Testis (tissue), 5 donors: ENCODE measurements at places on chromosomes 5 and 9. TPM values are rescaled to one million over a fixed set of nuclear protein-coding genes. Genes with fewer than 3 reads are reported as not detected.

DNA sequence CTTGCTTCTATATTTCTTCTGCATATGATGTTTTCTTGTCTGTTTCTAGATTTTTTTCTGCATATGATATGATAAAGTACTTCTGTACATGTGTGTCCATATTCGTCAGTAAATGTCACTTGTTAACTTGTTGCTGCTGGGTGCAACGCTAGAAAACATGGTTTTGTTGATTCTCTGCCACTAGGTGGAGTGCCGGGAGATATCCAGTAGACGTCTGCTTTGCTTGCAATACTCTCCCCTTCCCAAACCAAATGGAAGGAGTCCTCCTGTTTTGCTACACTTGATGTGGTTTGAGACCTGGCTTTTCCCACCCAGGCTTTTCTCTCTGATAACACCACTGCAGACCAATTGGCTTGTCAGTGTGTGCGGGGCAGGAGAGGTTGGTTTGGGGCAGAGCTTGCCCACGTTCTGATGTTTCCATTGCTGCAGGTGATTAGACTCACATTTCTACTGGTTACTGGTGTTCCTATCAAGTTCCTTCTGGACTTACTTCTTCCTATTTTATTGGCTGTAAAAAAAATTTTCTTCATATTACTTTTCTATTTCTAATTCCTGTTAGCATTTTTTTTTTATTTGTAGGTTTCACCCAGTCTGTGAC lies 900.0 kb upstream of the CDH10 start:
- no peak overlapping the region for H3K27ac ChIP-seq
- H3K4me3 ChIP-seq, result no peak overlapping the region
- H3K27me3 ChIP-seq, result no peaks in the 10 kb centered on the region
- DNase-seq, result peak; percentile 57
- no peaks in the 10 kb centered on the region for H3K4me1 ChIP-seq

- DNase-seq, result peak; percentile 77
- H3K36me3 ChIP-seq, result no peaks in the 10 kb centered on the region
- no peak overlapping the region for H3K4me3 ChIP-seq
Observed at GRCh38 chr5:59367791-59368394, 525.6 kb downstream of the PDE4D start.

GRCh38 chr9:109094268-109094667 lies 25.5 kb downstream of the TMEM245 start:
- no peak overlapping the region for H3K27ac ChIP-seq
- no peak overlapping the region for H3K4me3 ChIP-seq
- H3K4me1 ChIP-seq, result peaks cover 38% of the 10 kb centered on the region
- no peak for DNase-seq

- no peak overlapping the region for H3K4me3 ChIP-seq
- no peaks in the 10 kb centered on the region for H3K27me3 ChIP-seq
- H3K4me1 ChIP-seq, result no peaks in the 10 kb centered on the region
- H3K36me3 ChIP-seq, result no peaks in the 10 kb centered on the region
- no peak for DNase-seq
Observed at GRCh38 chr9:76245518-76245917, 148.7 kb downstream of the RFK start.

- DNase-seq, result no peak
- H3K4me1 ChIP-seq, result no peaks in the 10 kb centered on the region
- no peak overlapping the region for H3K27ac ChIP-seq
Observed at GRCh38 chr9:2913026-2913425, 69.1 kb upstream of the PUM3 start.

DNA sequence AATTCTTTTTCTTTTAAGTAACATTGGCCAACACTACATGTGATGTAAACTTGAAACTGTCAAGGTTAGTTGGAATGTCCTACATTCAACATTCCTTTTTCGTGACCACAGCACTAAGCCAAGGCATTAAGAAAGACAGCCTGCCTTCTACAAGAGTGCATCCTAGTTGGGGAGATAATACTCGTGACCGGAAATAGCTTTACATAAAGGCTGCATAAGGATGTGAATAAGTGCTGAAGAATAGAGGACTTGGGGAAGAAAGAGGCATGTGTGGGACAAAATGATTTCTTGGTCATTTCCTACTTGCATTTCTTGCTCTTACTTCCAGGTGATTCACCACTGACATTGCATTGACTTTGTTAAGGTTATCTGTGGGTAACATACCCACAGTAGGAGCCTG lies 282.0 kb downstream of the DMRT2 start:
- H3K27ac ChIP-seq, result no peak overlapping the region
- H3K4me3 ChIP-seq, result no peak overlapping the region
- no peak for DNase-seq
- no peaks in the 10 kb centered on the region for H3K27me3 ChIP-seq
- H3K36me3 ChIP-seq, result no peaks in the 10 kb centered on the region

- no peak for DNase-seq
- H3K27me3 ChIP-seq, result no peaks in the 10 kb centered on the region
- no peak overlapping the region for H3K27ac ChIP-seq
- H3K4me3 ChIP-seq, result no peak overlapping the region
- no peaks in the 10 kb centered on the region for H3K36me3 ChIP-seq
- no peaks in the 10 kb centered on the region for H3K4me1 ChIP-seq
Observed at GRCh38 chr5:122755783-122756182, 19.1 kb upstream of the SNX2 start.

DNA sequence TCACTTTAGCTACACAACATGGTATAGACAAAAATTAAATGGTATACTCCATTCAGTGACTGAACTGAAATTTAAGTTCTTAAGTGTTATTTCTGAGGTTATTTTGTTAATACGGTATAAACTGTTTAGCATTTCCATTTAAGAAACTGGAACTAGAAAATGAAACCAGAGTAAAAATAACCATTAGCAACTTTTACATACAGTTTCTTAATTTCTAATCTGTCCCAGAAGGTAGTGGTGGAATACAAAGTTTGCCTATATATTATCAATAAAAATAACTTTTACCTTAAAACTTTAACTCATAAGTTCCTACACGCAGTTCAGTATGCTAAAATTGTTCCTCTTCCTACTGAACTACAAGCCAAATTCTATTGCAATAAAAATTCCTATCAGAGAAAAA lies 10.3 kb downstream of the GOLPH3 start:
- no peaks in the 10 kb centered on the region for H3K27me3 ChIP-seq
- DNase-seq, result no peak
- H3K27ac ChIP-seq, result no peak overlapping the region

- H3K36me3 ChIP-seq, result no peaks in the 10 kb centered on the region
- peak overlapping the region; percentile 83 for H3K27ac ChIP-seq
- peak; percentile 45 for DNase-seq
- peaks cover 13% of the 10 kb centered on the region for H3K4me1 ChIP-seq
Observed at GRCh38 chr9:69036309-69036708, 757 bp downstream of the FXN start.

DNA sequence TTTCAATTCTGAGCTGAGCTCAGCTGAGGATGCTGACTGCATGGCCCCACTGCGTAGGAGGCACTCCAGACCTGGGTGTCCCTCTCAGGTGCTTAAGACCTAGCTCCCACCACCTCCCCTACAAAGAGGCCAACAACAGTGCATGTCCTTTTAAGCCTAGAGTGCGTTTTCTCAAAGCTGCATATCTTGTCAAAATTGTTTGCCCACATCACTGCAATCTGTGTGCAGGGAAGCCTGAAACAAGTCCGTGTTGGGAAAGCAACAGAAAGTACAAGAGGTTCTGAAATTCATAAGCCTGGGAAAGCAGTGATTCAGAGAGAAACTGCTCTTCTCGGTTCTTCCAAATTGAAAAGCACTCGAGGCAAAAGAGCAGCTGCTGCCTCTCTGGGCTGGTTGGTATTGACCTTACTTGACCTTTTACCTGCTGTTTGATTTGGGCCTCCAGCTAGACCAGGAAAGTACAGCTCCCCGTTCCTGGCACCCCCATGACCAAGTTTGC lies 238.4 kb downstream of the NR2F1-AS1 start:
- H3K4me1 ChIP-seq, result peaks cover 7% of the 10 kb centered on the region
- DNase-seq, result no peak
- no peak overlapping the region for H3K27ac ChIP-seq
- H3K4me3 ChIP-seq, result no peak overlapping the region
- H3K36me3 ChIP-seq, result no peaks in the 10 kb centered on the region

- H3K36me3 ChIP-seq, result no peaks in the 10 kb centered on the region
- DNase-seq, result no peak
- H3K4me1 ChIP-seq, result no peaks in the 10 kb centered on the region
Observed at GRCh38 chr5:75681125-75681830, 36.0 kb downstream of the POC5 start.

DNA sequence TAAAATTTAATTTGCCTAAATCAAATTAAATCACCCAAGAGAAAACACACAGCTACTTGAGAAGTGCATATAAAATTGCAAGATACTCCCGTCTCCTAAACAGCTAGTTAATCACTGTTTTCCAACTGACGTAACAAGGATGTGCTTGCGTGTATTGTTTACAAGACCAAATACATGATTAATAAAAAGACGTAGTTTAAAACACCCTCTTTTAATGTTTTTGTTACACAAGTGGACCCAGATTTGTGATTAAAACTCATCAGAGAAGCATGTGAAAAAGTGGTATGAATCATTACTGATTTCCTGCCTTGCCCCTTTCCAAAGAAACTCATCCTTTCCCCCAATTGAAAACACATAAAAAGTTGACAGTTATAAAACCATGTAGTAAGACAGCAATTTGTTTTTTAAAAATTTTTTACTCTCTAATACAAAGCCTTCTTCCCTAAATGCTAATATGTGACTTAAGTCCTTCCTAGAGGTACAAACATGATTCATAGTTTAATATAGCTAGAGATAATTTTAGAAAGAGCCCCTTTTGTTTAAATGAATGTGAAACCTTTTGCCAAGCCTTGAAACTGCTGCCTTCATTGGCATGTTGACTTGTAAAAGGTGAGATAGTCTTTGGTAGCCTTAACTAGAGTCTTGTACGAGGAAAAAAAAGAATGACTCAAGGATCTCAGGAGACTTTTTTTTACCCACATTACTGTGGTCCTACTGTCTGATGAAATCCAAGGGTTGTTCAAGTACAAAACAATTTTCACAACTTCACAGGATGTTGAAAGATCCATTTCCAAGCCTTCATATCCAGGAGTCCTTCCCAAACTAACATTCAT lies 61.4 kb upstream of the FST start:
- no peak overlapping the region for H3K4me3 ChIP-seq
- no peaks in the 10 kb centered on the region for H3K36me3 ChIP-seq
- DNase-seq, result no peak
- no peaks in the 10 kb centered on the region for H3K27me3 ChIP-seq
- no peaks in the 10 kb centered on the region for H3K4me1 ChIP-seq
- no peak overlapping the region for H3K27ac ChIP-seq

DNA sequence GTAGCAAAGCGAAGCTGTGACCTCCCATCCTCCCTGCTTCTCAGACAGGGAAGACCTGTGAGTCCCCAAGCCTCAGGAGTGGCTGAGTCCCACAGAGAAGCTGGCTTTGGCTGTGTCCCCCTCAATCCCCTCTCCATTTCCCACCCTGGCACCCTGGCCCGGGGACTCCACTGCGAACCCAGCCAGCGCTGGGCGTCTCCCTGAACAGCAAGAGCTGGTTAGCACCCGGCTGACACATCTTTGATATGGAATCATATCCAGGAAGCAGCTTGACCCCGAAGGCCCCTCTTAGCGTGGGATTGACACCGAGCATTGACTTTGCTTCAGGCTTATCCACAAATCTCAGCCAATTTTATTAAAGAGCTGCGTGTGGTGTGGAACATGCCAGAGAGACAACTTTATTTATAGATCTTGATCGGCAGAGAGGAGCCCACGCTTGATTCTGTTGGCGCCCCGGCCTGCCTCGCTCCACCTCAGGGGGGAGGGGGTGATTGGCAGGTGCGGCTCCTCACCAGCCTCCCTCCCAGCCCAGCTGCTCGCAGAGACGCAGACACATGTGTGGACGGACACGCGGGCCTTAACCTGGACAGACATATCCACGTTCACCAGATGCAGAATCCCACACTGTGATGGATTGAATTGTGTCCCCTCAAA lies 120.7 kb upstream of the MVB12B start:
- DNase-seq, result no peak
- no peak overlapping the region for H3K4me3 ChIP-seq
- no peaks in the 10 kb centered on the region for H3K27me3 ChIP-seq
- no peak overlapping the region for H3K27ac ChIP-seq
- no peaks in the 10 kb centered on the region for H3K36me3 ChIP-seq
- no peaks in the 10 kb centered on the region for H3K4me1 ChIP-seq

DNA sequence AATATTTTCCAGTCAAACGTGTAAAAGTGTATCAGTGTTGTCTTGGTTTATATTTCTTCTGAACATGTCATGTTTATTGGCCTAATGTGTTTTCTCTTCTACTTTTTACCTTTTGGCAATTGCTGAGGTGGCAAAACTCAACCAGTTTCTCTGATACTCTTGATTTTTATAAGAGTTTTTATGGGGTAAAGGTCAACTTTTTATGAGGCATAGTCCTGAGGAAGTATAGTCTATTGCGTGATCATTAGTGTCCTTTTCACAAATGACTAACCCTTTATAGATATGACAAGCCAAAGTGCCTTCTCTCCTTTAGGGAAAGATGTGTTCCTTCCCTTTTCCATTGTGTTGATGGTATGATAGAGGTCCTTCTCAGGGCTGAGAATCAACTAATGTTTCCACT lies 32.9 kb downstream of the OCLN start:
- no peaks in the 10 kb centered on the region for H3K4me1 ChIP-seq
- no peak for DNase-seq
- H3K36me3 ChIP-seq, result no peaks in the 10 kb centered on the region
- H3K27ac ChIP-seq, result no peak overlapping the region
- H3K4me3 ChIP-seq, result no peak overlapping the region

GRCh38 chr5:156879665-156880285 lies 29.7 kb downstream of the PPP1R2B start:
- H3K27me3 ChIP-seq, result no peaks in the 10 kb centered on the region
- no peaks in the 10 kb centered on the region for H3K36me3 ChIP-seq
- no peak overlapping the region for H3K4me3 ChIP-seq
- H3K4me1 ChIP-seq, result no peaks in the 10 kb centered on the region

DNA sequence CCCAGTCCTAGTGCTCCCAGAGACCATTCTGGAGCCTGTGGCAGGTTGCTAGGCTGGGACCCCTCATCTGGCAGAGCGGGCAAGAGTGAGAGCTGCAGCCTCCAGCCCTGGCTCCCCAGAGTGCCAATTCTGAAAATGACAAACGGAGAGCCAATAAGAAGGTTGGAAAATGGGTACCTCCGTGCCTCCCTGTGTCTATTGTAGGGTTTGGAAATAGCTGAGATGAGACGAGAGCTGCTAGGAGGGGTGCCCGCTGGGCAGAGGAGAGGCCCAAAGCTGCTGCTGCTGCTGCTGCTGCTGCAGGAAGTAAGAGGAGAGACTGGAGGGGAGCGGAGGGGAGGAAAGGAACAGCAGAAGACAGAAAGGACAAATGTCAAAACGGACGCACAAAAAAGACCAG lies 36.0 kb upstream of the FUBP3 start:
- H3K36me3 ChIP-seq, result no peaks in the 10 kb centered on the region
- no peak overlapping the region for H3K4me3 ChIP-seq
- DNase-seq, result no peak
- H3K4me1 ChIP-seq, result no peaks in the 10 kb centered on the region
- H3K27me3 ChIP-seq, result no peaks in the 10 kb centered on the region

The POU5F2 gene
- 6.5 TPM for total RNA-seq

The MCIDAS gene
- total RNA-seq, result 0.39 TPM

The RGP1 gene
- total RNA-seq, result 21.4 TPM

The PHF24 gene
- total RNA-seq, result 132 TPM
